ENCODE measurements at places on chromosomes 3 and 15.

DNA sequence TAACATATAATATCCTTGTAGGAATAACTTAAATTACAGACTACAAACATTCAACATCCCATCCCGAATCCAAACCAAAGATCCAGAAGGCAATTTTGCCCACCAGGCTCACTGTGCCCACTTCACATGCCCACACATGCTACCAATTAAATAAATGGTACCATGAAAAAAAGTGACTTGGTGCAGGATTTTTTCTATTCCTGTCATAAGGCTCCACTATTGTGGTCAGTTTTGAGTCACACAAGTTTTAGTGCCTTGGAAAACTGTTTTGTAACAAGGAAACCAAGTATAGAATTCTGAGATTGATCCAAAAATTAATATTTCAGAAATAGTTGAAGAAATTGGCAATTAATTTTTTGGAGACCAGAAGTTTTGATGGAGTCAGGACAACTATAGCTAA lies 470.1 kb upstream of the THBS1 start:
- no peak for DNase-seq

DNA sequence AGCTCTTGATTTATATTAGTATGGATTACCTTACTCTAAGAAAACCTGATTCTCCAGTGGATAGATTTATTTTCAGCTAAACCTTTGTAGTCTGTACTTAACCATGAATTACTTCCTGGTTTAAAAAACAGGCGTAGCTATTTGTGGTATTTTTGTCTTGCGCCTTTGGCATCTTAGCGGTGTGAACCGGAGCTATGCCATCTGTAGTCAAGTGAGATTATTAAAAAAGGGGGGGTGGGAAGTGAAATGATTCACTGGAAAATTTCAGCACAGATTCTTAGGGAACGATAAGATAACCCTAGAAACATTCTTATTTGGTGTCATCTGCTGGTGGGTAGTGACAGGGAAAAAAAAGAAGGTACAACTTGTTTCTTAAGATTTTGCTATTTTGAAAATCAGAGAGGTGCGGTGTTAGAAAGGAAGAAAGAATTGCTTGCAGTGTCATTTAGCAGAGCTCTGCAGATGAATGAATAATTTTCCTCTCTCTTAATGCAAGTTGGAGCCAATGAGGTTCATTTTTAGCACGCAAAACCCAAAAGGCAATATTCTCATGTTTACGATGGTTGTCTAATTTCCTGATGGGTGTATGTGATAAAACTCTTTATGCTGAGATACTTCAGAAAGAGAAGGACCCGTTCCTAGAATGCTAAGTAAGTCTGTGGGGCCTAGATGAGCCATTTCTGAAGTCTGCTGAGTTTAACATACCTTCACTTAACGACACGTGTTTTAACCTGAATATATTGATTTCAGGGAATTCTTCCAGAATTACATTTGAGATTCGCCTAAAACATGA lies 44.0 kb downstream of the PSMD6 start:
- no peak for DNase-seq

GRCh38 chr3:134425943-134426342 lies 51.7 kb upstream of the AMOTL2 start:
- no peak for DNase-seq

GRCh38 chr3:28791713-28792255 lies 443.2 kb upstream of the AZI2 start:
- DNase-seq = no peak

DNA sequence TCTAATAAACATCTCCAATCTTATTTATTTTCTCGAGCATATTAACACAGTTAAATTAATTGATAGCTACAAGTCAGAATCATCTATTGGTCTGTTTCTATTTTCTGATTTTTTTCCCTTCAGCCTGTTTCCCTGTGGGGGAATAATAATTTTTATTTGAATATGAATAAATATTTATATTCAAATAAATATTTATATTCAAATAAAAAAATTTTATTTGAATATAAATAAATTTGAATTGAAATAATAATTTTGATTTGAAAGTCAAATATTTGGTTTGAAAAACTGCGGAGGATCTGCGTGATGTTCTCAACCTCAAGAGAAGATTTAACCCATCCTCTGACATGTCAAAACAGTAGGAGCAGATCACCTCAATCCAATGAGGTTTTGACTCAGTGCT lies 380.1 kb upstream of the MEIS2 start:
- DNase-seq = no peak

DNA sequence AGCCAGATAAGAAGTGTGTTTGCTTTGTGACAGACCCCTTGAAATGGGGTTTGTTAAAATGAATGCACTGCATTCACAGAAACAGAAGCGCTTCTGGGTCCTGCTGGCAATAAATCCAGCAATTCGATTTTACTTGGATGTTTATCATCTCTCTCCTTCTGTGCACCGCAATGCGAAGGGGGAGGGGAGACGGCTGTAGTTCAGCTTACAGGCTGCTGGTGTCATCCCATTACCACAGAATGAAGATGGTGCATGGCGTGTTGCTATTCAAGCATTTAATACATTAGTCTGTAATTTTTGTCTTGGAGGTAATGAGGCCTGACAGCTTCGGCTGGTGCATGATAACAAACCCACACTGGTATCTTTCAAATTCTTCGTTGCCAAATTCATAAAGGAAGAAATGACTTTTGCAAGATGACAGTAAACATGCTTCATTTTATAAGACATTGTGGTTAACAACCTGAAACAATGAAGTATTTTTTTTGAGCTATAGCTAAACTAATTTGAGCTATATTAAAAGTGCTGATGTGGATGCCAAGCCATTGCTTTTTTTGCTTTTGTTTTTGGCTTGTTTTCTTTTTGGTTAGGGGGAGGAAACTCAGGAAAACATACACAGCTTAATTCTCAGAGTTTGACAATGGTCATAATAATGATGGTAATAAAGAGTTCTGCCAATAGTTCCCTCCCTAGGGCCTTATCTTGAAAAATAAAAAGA lies 418.3 kb downstream of the OTOL1 start:
- no peak for DNase-seq

GRCh38 chr3:25380222-25380739 lies 47.8 kb upstream of the RARB start:
- no peak for DNase-seq

DNA sequence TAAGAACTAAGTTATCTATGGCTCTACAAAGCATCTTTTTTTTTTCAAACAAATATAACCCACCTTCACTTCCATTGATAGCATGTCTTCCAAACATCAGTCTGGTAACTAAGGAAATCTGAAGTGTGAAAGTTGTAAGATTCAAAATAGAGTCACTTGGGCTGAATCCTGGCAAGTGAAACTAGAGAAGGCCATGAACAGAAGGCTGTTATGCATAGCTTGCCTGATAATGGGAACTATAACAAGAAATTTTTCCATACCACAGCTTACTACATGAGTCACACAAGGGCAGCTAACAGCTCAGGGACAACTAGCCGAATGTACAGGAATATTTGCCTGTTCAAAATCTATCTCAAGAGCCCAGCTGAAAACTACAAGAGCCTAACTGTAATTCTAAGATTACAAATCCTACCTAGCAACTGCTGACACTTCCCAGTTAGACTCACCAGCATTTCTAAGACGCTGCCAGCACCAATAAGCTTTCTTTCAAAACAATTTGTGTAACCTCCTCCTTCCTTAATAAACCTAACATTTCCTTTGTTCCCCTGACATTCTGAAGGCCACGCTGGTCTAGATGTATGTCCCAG lies 1066.5 kb downstream of the PLOD2 start:
- no peak for DNase-seq

DNA sequence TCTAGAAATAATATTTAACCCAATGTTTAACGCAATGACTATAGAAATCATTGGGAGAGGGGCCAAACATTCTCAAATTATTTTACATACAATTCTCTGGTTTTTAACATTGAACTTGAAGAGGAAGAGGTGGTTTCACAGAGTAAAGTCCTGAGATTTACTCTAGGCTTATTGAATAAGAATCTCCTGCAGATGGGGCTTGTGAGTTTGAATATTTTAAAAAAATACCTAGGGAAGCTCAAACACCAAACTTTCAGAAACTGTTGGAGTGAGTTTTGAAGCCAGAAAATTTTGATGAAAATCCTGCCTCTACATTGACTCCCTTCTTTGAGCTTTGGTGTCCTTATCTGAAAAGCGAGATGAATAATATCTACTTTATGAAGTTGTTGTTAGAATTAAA lies 906.6 kb downstream of the TUSC7 start:
- DNase-seq = no peak

DNA sequence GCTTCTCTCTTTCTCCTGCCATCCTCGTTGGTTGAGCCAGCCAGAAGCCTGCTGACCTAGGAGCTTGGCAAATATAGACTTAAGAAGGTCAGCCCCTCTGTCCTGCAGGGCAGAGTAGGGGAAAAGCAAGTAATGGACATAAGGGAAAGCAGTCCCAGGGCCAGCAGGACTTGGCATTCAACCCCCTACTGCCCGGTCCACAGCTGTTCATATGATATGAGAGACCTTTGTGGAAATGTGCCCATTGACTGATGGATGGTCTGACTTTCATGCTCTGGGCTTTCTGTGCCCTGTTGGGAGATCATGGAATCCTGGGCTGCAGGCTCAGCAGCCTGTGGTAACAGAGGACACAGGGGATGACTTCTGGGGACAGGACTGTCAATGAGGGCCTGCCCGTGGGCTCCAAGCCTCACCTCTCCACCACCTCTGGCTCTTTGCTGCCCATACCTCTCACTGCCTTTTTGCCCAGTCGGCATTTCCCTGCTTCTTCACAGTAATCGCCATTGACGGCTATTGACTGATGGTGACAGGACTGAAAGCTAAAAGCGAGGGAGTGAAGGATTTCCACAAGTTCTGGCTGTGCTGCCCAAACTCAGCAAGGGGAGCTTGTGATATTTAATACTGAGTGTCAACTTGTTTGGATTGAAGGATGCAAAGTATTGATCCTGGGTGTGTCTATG lies 60.0 kb upstream of the NMNAT3 start:
- no peak for DNase-seq

- no peak for DNase-seq
Observed at GRCh38 chr3:42149975-42150374, 58.8 kb downstream of the TRAK1 start.

- no peak for DNase-seq
Observed at GRCh38 chr3:21643752-21644151, 107.3 kb downstream of the ZNF385D start.

- no peak for DNase-seq
Observed at GRCh38 chr15:69940441-69941300, 157.0 kb downstream of the TLE3 start.

- no peak for DNase-seq
Observed at GRCh38 chr3:73601011-73601410, 23.7 kb downstream of the PDZRN3 start.

- no peak for DNase-seq
Observed at GRCh38 chr3:161025911-161026310, 79.2 kb downstream of the B3GALNT1 start.

DNA sequence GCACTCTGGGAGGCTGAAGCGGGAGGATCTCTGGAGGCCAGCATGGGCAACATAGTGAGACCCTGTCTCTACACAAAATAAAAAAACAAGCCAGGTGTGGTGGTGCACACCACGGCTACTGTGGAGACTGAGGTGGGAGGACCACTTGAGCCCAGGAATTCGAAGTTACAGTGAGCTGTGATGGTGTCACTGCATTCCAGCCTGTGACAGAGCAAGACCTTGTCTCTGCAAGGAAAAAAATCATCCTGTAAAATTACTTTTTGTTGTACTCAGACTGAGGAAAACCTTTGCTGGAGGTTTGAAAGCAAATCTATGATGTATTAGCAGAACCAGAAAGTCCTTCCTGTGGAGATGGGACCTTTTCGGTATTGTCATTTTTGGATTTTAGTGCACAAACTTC lies 63.3 kb downstream of the ATP1B3 start:
- no peak for DNase-seq

DNA sequence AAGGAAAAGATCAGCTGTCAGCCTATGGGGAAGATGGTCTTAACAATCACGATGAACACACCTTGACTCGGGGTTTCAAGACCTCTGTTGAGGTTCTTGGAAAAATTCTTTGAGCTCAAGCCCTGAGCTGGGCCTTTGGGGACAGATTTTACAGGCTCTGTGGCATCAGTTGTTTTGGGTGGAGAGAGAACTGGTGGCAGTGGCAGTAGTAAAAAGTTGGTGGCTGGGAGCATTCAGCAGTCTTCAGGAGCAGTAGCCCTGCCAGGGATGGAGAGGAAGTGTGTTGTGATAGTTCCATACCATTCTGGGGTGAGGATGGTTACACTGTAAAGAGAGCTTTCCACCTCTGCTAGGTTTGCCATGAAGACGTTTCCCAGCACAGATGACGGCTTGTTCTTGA lies 4.9 kb upstream of the KY start:
- no peak for DNase-seq

GRCh38 chr3:127738192-127738840 lies 65.6 kb downstream of the ABTB1 start:
- DNase-seq = no peak

DNA sequence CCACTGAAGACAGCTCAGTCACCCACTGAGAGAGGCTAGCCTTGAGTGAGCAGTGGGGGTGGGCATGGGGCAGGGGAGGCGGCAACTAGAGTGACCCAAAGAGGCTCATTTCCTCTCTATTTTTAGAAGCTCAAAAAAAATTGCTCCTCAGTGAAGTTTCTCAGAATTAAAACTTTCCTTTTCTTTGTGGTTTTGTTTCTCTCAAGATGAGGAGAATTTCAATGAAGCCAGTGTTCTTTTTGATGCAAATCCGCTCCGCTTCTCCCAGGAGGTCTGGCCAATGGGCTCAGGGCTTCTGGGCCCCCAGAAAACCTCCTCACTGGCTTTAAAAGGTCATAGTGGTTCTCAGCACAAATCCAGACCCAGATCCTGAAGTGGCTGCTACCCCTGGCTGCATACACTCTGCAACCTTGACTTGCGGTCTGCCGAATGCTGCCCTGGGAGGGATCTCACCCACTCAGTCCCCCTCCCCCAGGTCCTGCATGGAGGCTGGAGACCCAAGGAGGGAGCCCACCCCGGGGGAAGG lies at the start of gene ACSBG1:
TSS of gene ACSBG1 (minus strand) at position 51 of the 526 bp plus-strand sequence. CDS start 64 bp downstream, outside the sequence.
- no peak for DNase-seq

DNA sequence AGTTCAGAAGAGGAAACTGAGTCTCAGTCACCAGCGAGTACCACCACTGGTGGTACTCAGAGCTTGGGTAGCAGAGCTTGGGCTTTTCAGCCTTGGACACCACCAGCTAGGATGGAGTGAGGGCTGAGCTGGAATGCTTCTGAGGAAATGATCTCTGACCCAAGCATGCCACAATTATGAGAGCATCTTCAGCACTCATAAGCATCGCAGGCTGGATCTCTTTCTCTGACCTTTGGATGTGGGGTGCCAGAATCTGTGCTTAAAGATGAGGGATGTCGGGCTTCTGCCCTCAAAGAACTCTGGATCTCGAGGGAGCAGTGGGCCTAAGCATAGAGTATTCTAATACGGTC lies 36.4 kb downstream of the ZNF710 start:
- no peak for DNase-seq

- DNase-seq = no peak
Observed at GRCh38 chr3:121997372-121997771, 24.7 kb downstream of the ILDR1 start.

DNA sequence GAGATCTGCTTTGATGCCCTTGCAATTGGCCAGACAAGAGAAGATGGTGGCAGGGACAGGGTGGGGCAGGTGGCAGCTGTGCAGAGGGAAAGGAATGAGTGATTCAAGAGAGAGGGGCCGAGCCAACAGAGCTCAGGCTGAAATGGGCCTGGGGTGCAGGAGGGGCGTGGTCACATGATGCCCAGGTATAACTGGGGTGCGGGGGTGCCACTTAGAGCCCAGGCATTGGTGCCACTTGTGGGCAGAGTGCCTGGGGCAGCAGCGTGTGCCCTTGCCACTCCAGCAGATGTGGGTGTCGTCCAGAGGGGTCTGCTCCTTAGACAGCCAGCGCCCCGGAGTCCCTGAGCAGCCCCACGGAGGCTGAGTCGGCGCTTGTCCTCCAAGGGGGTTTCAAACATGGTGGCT lies 88.7 kb downstream of the PLXNA1 start:
- no peak for DNase-seq
